PC-9 (cell line): ENCODE measurements at places on chromosomes 5 and 9. TPM values are rescaled to one million over a fixed set of nuclear protein-coding genes. Genes with fewer than 3 reads are reported as not detected.

DNA sequence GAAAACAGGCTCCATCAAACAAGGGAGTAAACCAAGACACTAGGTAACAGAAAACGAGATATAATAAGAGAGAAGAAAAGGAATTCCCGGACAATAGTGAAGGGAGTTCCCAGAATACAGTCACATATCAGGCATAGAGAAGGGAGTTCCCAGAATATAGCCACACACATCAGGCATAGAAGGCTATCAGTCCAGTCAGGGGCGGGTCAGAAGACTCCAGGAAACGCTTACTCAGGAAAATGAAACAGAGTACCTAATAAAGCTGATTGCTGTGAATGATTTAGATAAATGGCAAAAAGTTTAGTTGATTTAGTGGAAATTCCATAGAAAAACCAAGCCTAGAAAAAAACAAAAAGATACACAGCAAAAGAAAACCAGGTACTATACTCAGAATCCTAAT lies 4.9 kb downstream of the TOMM5 start:
- DNase-seq, result no peak

- DNase-seq, result no peak
These were observed 373.1 kb upstream of the SMC2 start for GRCh38 chr9:103721056-103721455.

DNA sequence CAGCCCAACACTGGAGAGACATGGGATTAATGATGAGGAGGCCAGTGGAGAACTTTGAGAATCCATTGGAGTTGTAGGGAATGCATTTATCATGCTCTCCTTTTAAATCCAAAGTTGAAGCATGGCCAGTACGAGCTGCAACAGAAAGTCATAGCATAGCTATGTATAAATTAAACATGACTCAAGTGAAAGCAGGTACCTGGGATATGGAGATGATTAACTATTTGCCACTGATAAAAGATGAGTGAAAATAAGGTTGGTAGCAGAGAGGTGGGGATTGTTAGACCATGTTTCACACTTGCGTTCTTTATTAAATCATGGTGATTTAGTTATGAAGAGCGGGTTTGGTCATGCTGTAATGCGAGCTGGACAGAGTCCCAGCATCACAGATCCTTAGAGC lies 189.6 kb downstream of the ARHGEF28 start:
- DNase-seq, result no peak

GRCh38 chr5:138115254-138115653 lies 24.0 kb downstream of the NME5 start:
- no peak for DNase-seq

Gene SPINK13
- not detected in 2 replicates for total RNA-seq

Gene KIF20A
- total RNA-seq, result 63.6 and 88.6 TPM in 2 replicates

DNA sequence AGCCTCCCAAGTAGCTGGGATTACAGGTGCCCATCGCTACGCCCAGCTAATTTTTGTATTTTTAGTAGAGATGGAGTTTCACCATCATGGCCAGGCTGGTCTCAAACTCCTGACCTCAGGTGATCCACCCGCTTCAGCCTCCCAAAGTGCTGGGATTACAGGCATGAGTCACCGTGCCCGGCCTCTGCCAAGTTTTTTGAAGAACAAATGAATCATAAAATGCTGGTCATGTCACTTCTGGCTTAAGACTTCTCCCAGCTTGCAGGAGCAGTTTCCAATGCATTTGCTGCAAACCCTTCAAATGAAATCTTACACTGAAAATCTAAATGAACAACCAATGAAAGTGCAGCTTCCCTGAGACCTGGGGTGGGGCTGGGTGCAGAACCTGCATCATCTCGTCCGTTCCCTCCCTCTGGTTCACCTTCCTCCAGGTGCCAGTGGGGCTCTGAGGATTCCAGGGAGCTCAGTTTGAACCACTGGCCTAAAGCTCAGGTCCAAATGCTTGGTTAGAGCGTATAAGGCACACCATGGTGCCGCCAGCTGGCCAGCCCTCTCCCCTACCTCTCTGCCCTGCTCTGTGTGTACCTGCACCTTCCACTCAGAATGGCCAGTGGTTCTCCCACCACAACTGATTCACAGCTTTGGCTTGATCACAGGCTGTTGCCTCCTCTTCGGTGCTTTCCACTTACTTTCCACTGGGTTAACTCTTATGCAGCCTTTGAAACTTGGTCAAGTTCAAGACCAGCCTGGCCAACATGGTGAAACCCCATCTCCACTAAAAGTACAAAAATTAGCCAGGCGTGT lies 39.8 kb upstream of the FUBP3 start:
- peak; percentile 76 for DNase-seq

GRCh38 chr5:169374761-169375160 lies 73.8 kb upstream of the SLIT3 start:
- DNase-seq, result no peak

Gene PCDHB12
- not detected in 2 replicates for total RNA-seq

Gene SLC36A3
- not detected in 2 replicates for total RNA-seq

Gene FGF18
- 0.52 and 1.1 TPM in 2 replicates for total RNA-seq

Gene ACTL7A
- total RNA-seq, result not detected in 2 replicates

Gene FRRS1L
- total RNA-seq, result not detected in 2 replicates

- DNase-seq, result no peak
These were observed 133.7 kb upstream of the PPP1R26 start for GRCh38 chr9:135345775-135346433.

GRCh38 chr5:103624035-103624480 lies 61.5 kb upstream of the NUDT12 start:
- no peak for DNase-seq

GRCh38 chr5:169161022-169161680 lies 139.8 kb downstream of the SLIT3 start:
- DNase-seq, result no peak

GRCh38 chr9:93127395-93127911 lies 6.6 kb downstream of the NINJ1 start:
- DNase-seq, result no peak
